ENCODE measurements at places on chromosomes 2 and 18.

- no peak for DNase-seq
Observed at GRCh38 chr2:182191061-182191460, 205.4 kb downstream of the PPP1R1C start.

GRCh38 chr2:123364243-123364896 lies 660.7 kb upstream of the CNTNAP5 start:
- DNase-seq = no peak

DNA sequence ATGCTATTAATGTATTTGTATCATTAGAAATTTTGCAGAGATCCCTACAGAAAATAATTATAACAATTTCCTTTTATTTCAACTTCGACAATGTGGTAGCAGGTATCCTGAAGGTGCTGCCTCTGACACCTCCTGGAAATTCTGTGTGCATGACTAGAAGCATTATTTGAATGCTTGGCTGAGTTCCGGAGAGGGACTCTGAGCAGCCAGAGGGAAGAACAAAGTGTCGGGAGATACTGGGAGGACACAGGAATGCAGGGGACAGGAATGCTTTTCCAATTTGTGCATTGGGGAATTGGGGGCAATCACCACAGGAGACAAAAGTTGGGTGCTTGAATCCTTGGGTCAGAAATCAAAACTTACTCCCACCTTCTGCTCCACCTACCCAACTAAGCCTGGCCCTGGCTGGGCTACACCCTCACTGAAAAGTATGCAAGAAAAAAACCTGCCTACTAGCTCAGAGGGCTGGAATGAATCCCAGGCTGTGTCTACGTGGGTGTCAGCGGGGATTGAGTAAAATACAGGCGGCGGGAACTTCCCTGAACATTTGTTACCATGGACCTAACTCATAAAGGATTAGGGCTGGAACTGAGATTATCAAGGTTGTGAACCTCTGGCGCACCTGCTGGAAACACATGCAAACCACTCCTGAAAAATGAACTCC lies 299.3 kb downstream of the SOX11 start:
- DNase-seq = no peak

GRCh38 chr2:147792966-147793617 lies 51.7 kb upstream of the ACVR2A start:
- DNase-seq = no peak

DNA sequence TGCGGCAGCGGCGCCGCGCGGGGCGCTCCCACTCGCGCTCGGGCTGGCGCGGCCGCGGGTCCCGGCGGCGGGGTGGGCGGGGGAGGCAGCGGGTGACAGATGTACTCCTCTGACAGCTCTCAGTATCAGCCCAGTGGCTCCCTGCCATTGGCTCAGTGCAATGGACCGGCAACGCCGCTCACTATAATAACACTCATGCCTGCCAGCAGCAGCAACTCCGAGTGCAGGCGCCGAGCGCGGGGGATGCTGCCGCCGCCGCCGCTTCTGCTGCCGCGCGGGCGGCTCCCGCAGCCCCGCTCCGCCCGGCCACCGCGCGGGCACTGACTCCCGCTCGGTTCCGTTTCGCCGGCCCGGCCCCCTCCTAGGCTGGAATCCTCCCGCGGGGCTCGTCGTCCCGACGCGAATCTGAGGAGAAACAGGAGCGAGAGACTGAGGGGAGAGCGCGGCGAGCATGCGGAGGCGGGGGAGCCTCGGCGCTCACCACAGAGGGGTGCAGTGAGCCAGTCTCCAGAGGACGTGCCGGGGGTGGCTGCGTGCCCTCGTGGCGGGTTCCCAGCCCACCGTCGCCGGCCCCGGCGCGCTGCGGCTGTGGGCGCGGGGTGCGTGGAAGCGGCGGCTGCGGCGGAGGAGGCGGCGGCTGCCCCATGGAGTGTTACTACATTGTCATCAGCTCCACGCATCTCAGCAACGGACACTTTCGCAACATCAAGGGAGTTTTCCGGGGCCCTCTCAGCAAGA lies at the start of gene ZNF804A:
Gene ZNF804A (plus strand): TSS at position 214 of the 738 bp plus-strand sequence. CDS start 431 bp downstream, at position 645.
- no peak for DNase-seq

DNA sequence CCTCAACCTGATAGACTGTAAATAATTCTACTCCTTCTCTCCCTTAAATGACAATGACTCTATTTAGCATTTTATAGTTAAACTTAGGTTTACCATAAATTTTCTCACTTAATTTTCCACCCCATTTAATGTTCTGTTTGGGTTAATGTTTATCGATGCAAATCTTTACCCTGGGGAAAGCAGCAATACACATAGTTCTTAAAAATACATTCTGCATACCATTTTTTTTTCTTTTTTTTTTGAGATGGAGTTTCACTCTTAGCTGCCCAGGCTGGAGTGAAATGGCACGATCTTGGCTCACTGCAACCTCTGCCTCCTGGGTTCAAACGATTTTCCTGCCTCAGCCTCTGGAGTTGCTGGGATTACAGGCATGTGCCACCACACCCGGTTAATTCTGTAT lies 14.0 kb downstream of the STAM2 start:
- no peak for DNase-seq

- DNase-seq = no peak
Observed at GRCh38 chr2:231110551-231110950, 14.3 kb downstream of the HTR2B start.

DNA sequence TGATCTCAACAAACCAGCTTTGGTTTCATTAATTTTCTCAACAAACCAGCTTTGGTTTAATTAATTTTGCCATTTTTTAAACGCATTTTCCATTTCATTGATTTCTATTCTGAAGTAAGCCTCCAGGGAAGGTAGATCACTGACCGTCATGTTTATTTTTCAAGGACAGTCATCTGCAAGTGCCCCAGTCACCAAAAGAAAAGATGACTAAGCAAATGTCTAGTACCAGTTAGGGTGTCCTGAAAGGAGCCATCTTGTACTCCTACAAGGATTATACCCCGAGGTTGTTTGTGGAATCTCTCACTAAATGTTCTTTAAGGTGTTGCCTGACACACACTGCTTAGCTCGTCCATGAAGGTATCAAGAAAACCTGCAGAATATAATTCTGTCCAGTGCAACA lies 6.1 kb upstream of the UGT1A8 start:
- DNase-seq = no peak

- DNase-seq = no peak
Observed at GRCh38 chr2:12764075-12764730, 47.5 kb downstream of the TRIB2 start.

DNA sequence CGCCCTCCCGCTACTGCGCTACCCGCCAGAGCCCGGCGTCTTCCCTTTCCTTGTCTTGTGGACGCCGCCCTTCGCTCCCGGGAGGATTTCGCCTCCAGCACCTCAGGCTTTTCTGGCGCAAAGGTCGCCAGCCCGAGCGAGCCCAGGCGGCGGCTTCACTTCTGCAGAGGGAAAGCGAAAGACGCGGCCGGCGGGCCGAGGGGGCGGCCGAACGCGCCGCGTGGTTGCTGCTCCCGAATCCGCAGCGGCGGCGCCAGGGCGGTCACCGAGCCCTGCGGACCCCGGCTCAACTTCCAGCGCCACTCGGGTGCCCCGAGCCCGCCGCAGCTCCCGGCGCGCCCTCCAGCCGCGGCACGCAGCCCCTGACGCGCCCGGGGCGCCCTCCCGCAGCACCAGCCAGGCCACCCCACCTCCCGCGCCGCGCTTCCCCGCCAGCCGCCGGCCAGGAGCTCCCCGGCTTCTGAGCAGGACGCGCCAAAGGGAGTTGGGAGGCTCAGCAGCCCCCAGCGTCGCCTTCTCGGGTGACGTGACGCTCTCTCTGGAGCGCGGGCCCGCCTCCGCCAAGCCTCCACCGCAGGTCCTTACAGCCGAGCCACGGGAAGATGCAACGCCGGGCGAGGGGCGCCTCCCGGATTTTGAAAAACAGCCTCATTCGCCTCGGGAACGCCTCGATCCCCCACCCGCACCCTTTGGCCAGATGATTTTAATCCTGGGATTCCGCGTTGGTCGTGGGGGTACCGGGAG lies 84.9 kb upstream of the EPB41L3 start:
- DNase-seq = no peak

- DNase-seq = no peak
Observed at GRCh38 chr2:163752267-163752666, 16.5 kb upstream of the FIGN start.

GRCh38 chr2:202592566-202592965 lies 42.2 kb upstream of the FAM117B start:
- DNase-seq = no peak

Measured in stimulated activated CD4-positive, alpha-beta T cell treated with anti-CD3 and anti-CD28 coated beads, Interleukin-1b, Interleukin-23, amount 100 ng/mL, for 1 hour (primary cell).